Neuronal stem cell (in vitro differentiated cells): ENCODE measurements at places on chromosomes 2 and 18.
A peak's percentile ranks its signal among the peaks of the same experiment; 100 is the strongest.

DNA sequence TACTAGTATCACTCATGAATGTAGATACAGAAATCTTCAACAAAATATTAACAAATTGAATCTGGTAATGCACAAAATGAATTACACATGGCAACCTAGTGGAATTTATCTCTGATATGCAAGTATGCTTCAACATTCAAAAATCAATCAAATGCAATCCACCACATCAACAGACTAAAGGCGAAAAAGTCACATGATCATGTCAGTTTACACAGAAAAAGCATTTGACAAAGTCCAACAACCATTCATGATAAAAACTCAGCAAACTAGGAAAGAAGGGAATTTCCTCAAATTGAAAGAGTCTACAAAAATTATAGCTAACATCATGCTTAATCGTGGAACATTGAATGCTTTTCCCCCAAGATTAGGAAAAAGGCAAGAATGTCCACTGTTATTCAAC lies 150.5 kb upstream of the BCL2L11 start:
- H3K4me1 ChIP-seq: no peaks in the 10 kb centered on the region
- H3K27me3 ChIP-seq: no peaks in the 10 kb centered on the region
- no peak overlapping the region for H3K4me3 ChIP-seq
- H3K36me3 ChIP-seq: no peaks in the 10 kb centered on the region

- H3K27ac ChIP-seq: no peak overlapping the region
- no peak overlapping the region for H3K4me3 ChIP-seq
- no peak for DNase-seq
- H3K4me1 ChIP-seq: no peaks in the 10 kb centered on the region
Observed at GRCh38 chr2:241612156-241613016, 24.6 kb downstream of the THAP4 start.

GRCh38 chr2:4674007-4674406 lies 970.6 kb downstream of the DCDC2C start:
- H3K4me1 ChIP-seq: no peaks in the 10 kb centered on the region
- no peaks in the 10 kb centered on the region for H3K36me3 ChIP-seq
- DNase-seq: no peak
- no peaks in the 10 kb centered on the region for H3K27me3 ChIP-seq
- H3K4me3 ChIP-seq: no peak overlapping the region

- no peak overlapping the region for H3K4me3 ChIP-seq
- H3K27ac ChIP-seq: no peak overlapping the region
- no peak for DNase-seq
- no peaks in the 10 kb centered on the region for H3K4me1 ChIP-seq
- no peaks in the 10 kb centered on the region for H3K27me3 ChIP-seq
Observed at GRCh38 chr2:69686813-69687212, 43.3 kb upstream of the AAK1 start.

DNA sequence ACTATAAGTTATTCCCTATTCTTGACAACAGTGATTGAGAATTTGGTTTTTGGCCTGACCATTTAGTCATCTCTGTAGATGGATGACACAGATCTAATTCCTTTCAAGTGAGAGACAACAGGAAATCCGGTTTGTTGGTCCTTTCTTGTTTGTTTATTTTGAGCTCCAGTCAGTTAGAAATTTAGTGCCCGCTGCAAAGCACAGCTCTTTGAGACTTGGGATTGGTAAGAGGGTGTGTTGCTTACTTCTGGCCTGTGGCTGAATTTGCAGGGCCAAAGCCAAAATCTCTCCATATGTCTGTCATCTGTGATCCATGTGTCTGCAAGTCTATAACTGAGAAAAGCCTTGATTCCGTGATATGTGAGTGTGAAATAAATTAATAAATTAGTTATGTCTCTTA lies 74.3 kb downstream of the BIN1 start:
- no peaks in the 10 kb centered on the region for H3K4me1 ChIP-seq
- no peak overlapping the region for H3K4me3 ChIP-seq
- H3K36me3 ChIP-seq: no peaks in the 10 kb centered on the region
- H3K27me3 ChIP-seq: peaks cover 14% of the 10 kb centered on the region
- DNase-seq: no peak
- H3K27ac ChIP-seq: no peak overlapping the region

- H3K27me3 ChIP-seq: no peaks in the 10 kb centered on the region
- H3K4me3 ChIP-seq: no peak overlapping the region
- no peaks in the 10 kb centered on the region for H3K36me3 ChIP-seq
- H3K4me1 ChIP-seq: no peaks in the 10 kb centered on the region
- no peak overlapping the region for H3K27ac ChIP-seq
Observed at GRCh38 chr18:154151-154550, 4.2 kb upstream of the USP14 start.

DNA sequence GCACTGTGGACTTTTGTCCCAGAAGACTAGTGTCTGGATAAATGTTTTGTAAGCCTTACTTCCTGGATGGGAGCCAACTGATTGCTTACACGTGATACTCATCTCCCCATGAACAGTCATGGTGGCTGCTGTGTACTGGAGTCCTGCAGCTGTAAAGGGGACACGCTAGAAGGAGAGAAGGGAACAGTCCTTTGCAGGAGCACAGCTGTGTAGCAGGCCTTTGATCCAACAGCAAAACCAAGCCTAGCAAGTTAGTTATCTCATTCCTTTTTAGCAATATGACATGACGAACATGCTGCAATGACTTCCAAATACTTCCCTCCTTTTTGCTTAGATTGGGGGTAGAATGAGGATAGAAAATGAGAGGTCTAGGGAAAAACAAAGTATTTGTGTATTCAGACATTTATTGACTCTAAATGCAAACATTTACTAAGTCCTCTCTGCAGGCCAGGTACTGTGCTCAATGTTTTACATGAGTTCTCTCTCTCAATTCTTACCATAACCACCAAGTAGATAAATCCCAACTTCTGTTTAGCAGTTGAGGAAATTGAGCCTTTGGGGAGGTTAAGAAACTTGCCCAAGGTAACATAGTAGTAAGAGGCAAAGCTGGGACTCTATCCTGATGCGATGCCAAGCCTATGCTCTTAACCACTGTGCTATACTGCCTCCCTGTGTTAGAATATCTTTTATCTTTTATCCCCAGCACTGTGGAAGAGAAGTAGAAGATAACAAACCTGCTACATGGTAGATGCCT lies 55.4 kb upstream of the CD28 start:
- no peak for DNase-seq
- no peaks in the 10 kb centered on the region for H3K4me1 ChIP-seq
- H3K27ac ChIP-seq: no peak overlapping the region

GRCh38 chr2:216302981-216303676 lies 69.2 kb downstream of the MARCHF4 start:
- no peaks in the 10 kb centered on the region for H3K27me3 ChIP-seq
- no peak for DNase-seq
- no peaks in the 10 kb centered on the region for H3K36me3 ChIP-seq
- H3K4me1 ChIP-seq: no peaks in the 10 kb centered on the region
- no peak overlapping the region for H3K27ac ChIP-seq

GRCh38 chr2:25109822-25110221 lies 58.6 kb downstream of the POMC start:
- H3K4me1 ChIP-seq: peaks cover 9% of the 10 kb centered on the region
- H3K36me3 ChIP-seq: peaks cover 16% of the 10 kb centered on the region
- H3K4me3 ChIP-seq: no peak overlapping the region
- no peaks in the 10 kb centered on the region for H3K27me3 ChIP-seq

- no peaks in the 10 kb centered on the region for H3K36me3 ChIP-seq
- no peak overlapping the region for H3K4me3 ChIP-seq
- no peaks in the 10 kb centered on the region for H3K27me3 ChIP-seq
- peaks cover 2% of the 10 kb centered on the region for H3K4me1 ChIP-seq
- DNase-seq: no peak
- H3K27ac ChIP-seq: no peak overlapping the region
Observed at GRCh38 chr2:197450465-197450864, 2.9 kb upstream of the COQ10B start.

- H3K36me3 ChIP-seq: no peaks in the 10 kb centered on the region
- H3K27me3 ChIP-seq: no peaks in the 10 kb centered on the region
- DNase-seq: no peak
Observed at GRCh38 chr2:22247466-22247865, 1123.7 kb downstream of the TDRD15 start.

GRCh38 chr2:222080141-222080540 lies 218.7 kb downstream of the PAX3 start:
- no peaks in the 10 kb centered on the region for H3K4me1 ChIP-seq
- DNase-seq: no peak

GRCh38 chr2:26671691-26672090 lies 20.8 kb upstream of the KCNK3 start:
- H3K27me3 ChIP-seq: peaks cover 51% of the 10 kb centered on the region
- no peak overlapping the region for H3K27ac ChIP-seq
- H3K4me3 ChIP-seq: no peak overlapping the region
- H3K36me3 ChIP-seq: no peaks in the 10 kb centered on the region
- DNase-seq: no peak

DNA sequence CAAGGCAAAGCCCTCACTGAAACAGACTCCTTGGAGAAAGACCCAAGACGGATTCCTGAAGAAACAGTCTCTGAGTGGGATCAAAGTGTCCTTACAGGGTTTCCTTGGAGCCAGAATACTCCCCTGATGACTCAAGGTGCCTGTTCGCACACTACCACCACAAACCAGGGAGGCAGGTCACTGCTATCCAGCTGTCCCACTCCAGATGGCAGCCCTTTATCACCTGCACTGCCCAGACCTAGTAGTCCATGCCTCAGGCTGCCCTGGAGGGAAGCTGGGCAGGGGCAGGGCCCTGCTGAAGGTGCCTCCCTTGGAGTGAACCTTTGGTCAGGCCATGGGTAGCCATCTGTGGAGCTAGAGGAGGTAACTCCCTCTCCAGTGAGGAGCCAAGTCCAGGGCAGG lies 34.1 kb downstream of the TRABD2A start:
- H3K4me3 ChIP-seq: no peak overlapping the region
- no peak overlapping the region for H3K27ac ChIP-seq
- H3K4me1 ChIP-seq: peaks cover 2% of the 10 kb centered on the region

GRCh38 chr2:78301166-78301789 lies 724.2 kb upstream of the REG3G start:
- no peak overlapping the region for H3K27ac ChIP-seq
- H3K27me3 ChIP-seq: no peaks in the 10 kb centered on the region
- no peak for DNase-seq
- H3K4me3 ChIP-seq: no peak overlapping the region

DNA sequence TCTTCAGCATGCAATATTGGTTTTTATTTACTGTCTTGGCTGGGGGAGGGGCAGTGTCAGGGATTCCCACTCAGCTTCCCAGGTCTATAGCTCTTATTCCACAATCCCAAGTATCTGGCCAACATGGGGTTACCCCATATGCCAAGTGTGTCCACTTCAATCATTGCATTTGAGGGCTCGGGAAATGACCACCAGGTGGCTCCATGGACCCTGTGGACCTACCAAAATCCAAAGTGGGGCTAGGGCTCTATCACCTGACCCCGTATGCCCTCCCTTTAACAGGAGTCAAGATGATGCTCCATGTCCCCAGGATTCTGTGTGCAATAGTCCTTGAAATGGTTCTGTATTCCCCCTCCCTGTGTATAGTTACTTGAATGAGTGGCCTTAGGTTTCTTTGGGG lies 12.1 kb upstream of the TRAF3IP1 start:
- no peak overlapping the region for H3K27ac ChIP-seq
- DNase-seq: no peak
- no peaks in the 10 kb centered on the region for H3K36me3 ChIP-seq
- H3K27me3 ChIP-seq: no peaks in the 10 kb centered on the region
- H3K4me3 ChIP-seq: no peak overlapping the region

GRCh38 chr18:28522236-28522635 lies 345.3 kb upstream of the CDH2 start:
- peaks cover 5% of the 10 kb centered on the region for H3K4me1 ChIP-seq
- H3K27me3 ChIP-seq: no peaks in the 10 kb centered on the region
- H3K4me3 ChIP-seq: no peak overlapping the region
- peak overlapping the region; percentile 89 for H3K27ac ChIP-seq
- DNase-seq: peak; percentile 61
- no peaks in the 10 kb centered on the region for H3K36me3 ChIP-seq

DNA sequence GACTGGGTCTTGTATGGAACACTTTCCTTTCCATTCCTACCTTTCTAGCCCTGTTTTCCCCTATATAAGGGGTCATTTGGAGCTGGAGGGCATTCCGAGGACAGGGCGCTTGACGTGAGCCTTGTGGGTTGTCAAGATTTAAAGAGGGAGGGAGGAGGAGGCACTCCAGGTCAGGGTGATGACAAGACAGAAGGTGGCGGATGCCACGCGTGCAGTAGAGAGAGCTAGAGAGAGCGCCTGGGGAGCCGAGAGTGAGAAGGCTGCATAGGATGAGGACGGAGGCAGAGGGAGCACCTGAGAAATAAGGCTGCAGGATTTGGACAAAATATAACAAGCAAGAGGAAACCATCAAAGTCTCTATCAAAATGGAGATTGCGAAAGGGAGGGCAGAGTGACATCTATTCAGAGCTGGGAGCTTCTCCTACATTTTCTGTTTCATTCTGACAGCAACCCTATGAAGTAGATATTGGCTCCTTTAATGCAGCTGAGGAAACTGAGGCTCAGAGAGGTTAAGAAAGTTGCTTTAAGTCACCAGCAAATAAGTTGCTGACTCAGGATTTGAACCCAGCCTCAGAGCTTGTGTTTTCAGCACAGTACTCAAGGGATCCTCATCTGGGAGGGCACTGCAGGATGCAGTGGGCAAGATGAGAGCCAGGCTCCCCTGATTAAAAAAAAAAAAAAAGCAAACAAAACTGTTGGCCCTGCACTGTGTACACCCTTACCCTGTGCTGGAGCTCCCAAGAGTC lies 124.2 kb downstream of the MRO start:
- peak overlapping the region; percentile 3 for H3K4me3 ChIP-seq
- no peaks in the 10 kb centered on the region for H3K36me3 ChIP-seq
- no peaks in the 10 kb centered on the region for H3K27me3 ChIP-seq
- no peak overlapping the region for H3K27ac ChIP-seq
- no peak for DNase-seq

- H3K4me1 ChIP-seq: no peaks in the 10 kb centered on the region
- no peaks in the 10 kb centered on the region for H3K36me3 ChIP-seq
- H3K27me3 ChIP-seq: no peaks in the 10 kb centered on the region
- H3K4me3 ChIP-seq: no peak overlapping the region
- no peak for DNase-seq
Observed at GRCh38 chr2:27294928-27295327, 12.7 kb downstream of the TRIM54 start.

DNA sequence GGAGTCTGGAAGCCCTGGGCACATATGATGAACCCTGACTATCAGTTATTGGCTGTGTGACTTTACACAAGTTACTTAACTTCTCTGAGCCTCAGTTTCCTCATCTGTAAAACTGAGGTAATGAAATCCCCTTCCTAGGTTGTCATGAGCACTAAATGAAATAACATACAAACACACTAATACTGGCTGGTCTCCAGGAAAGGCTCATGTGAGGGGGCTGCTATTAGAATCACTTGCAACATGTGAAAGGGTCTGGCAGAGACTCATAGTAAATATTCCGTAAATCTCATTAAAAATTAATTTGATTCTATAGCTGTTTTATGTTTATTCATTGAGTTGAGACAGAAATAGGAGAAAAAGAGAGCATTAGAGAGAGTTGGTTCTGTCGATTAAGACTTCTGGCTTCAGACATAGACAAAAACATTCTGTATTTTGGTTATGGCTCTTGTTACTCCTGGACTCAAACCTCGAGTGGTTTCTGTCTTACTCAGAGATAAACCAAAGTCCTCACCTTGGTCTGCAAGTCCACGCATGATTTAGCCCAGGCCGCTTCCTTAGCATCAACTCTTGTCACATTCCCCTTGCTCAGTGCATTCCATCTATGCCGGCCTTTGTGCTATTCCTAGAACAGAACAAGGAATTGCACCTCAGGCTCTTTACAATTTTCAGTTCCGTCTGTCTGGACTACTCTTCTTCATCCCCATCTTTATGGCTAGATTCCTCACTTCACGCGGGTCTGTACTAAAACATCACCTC lies 139.1 kb downstream of the NXPH2 start:
- no peak overlapping the region for H3K4me3 ChIP-seq
- no peak overlapping the region for H3K27ac ChIP-seq
- H3K4me1 ChIP-seq: no peaks in the 10 kb centered on the region
- DNase-seq: no peak
